ENCODE measurements at places on chromosomes 13 and 19.
A peak's percentile ranks its signal among the peaks of the same experiment; 100 is the strongest.

DNA sequence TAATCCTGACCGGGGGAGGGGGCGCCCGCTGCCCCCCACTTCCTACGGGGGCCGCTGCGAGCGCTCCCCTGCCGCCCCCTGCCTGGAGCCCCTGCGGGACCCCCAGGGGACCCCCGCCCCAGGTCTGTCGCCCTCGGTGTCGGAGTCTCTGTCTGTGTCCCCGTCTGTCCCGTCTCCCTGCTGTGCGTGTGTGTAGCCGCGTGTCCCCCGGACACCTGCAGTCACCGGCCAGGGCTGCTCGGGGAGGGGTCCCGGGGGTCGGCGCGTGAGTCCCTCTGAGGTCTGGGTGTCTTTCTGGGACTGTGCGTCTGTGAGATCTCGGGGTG, 7.7 kb upstream of the NFIC start:
- DNase-seq = no peak

DNA sequence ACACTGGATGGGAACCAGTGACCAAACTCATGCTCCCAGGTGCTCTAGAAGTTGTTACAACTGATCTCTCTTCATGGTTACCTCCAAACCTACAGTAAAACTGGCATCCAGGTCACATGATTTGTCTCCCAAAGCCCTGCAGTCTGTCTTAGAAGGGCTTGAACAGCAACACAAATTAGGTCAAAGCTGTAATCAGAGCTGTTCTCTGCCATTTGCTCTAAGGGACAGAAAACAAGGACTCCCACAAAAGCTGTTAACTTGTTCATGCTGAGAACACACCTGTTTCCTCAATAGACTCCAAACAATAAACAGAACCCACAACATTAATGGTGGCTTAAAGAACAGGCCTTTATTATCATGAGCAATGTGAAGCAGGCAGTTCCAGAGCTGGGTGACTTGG, 8.0 kb downstream of the ZNF671 start:
- no peak for DNase-seq

DNA sequence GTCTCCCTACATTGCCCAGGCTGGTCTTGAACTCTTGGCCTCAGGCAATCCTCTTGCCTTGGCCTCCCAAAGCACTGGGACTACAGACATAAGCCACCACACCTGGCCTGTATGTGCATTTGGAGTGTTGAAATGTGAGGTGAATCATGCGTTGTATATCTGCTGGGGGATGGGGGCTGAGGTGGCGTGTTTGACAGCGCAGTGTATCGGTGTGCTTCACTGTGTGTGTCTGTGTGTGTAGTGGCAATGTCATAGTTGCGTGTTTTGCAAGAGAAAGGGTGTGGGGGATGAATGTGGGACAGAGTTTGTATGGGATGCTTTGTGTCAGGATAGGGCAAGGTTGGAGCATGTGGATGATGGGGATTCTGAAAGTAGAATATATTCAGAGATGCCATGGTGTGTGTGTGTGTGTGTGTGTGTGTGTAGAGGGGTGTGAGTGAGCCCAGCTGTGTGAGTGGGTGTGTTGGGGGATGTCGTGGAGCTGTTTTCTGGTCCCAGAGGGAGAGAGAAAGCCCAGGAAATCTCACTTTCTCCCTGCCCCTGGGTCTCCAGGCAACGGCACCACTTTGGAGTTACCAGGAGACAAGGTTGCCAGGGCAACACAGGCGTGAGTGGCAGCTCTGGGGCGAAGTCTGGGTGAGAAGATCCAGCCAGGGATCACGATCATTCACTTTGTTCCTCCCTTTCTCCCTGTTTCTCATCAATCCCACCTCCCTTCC, 1.1 kb upstream of the SWSAP1 start:
- DNase-seq = peak; percentile 94

- no peak for DNase-seq
Observed at GRCh38 chr19:33286899-33287298, 15.4 kb downstream of the CEBPA start.

GRCh38 chr13:67829641-67830040, 599.5 kb upstream of the PCDH9 start:
- no peak for DNase-seq

All from NCI-H1105 (cell line).